SK-MEL-5 (cell line): ENCODE measurements at places on chromosomes 16 and 17. TPM values are rescaled to one million over a fixed set of nuclear protein-coding genes. Genes with fewer than 3 reads are reported as not detected.

GRCh38 chr16:64656471-64656870 lies 465.4 kb downstream of the CDH11 start:
- no peak for DNase-seq

- no peak for DNase-seq
Measured at GRCh38 chr16:21570676-21571017, 28.7 kb upstream of the METTL9 start.

- DNase-seq, result no peak
Measured at GRCh38 chr17:56910509-56911235, 3.2 kb downstream of the TRIM25 start.

CDRT15 gene
- total RNA-seq, result not detected in 2 replicates

DNA sequence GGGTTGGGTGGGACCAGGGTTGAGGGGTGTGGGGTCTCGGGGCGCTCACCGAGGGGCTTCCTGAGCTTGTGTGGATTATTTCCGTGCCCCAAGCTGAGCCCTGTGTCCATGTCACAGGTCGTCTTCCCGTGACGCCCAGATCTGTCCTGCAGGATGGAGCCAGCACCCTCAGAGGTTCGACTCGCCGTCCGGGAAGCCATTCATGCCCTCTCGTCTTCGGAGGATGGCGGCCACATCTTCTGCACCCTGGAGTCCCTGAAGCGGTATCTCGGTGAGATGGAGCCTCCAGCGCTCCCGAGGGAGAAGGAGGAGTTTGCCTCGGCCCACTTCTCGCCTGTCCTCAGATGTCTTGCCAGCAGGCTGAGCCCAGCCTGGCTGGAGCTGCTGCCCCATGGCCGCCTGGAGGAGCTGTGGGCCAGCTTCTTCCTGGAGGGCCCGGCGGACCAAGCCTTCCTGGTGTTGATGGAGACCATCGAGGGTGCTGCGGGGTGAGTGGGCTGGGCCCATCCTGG lies 1.0 kb downstream of the TELO2 start:
- peak; percentile 61 for DNase-seq
